ENCODE measurements at places on chromosomes 7 and 10. TPM values are rescaled to one million over a fixed set of nuclear protein-coding genes. Genes with fewer than 3 reads are reported as not detected.

Gene DDC
- polyA plus RNA-seq, result 37.8 TPM

Gene LOXL4
- 34.4 TPM for polyA plus RNA-seq

- DNase-seq, result peak; percentile 77
Observed at GRCh38 chr7:7181519-7182155, 707 bp upstream of the C1GALT1 start.

GRCh38 chr7:134827889-134828288 lies 48.5 kb downstream of the CALD1 start:
- no peak for DNase-seq

DNA sequence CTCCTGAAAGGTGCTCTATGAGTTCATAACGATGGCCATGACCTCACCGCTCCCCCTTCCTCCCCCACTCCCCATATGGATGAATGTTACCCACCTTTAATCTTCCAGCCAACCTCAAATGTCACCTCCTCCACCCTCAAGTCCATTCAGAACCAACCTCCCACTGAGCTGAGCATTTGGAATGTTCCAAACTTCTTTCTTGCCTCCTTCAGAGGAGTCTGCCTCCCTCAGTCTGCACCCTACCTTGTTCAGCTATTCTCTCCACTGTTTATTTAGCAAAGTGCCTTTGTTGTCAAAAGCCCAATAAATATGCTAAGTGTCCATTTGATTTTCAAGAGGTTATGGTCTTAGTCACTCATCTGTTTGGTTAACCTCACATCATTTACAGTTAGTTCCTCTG lies 22.9 kb upstream of the MTPAP start:
- DNase-seq, result no peak

DNA sequence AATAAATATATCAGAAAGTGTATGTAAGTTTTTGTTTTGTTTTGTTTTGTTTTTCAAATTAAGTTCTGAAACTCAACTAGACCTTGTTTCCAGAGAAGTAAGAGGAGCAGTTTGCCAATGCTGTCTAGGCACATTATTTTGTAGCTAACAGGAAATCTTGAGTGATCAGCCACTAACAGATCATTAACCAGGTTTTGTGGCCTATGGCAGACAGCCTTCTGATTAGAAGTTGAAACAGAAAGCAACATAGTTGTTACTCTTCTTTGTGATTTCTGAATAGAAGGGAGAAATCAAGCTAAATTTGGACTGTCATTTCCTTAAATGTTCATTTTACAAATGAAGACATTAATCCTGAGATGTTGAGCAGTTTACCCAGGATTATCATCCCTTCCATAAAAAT lies 142.6 kb downstream of the PLXDC2 start:
- DNase-seq, result no peak

DNA sequence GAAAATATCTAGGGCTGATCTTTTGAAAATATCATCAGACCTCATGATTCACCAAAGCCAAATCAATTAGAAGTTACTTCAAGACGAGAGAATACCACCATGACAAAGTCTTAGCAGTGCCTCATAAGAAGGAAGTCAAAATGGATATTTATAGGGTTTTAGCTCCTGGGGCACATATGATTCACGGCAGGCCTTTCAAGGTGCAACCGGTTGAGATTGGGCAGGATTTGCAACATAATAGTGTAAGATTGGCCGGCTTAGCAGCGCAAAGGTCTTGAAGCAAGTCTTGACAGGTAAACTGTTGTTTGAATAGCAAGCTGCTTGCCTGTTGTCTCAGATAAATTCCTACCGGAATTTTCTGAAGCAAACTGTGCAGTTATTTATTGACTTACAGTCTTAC lies 17.5 kb downstream of the ADRB1 start:
- DNase-seq, result no peak

DNA sequence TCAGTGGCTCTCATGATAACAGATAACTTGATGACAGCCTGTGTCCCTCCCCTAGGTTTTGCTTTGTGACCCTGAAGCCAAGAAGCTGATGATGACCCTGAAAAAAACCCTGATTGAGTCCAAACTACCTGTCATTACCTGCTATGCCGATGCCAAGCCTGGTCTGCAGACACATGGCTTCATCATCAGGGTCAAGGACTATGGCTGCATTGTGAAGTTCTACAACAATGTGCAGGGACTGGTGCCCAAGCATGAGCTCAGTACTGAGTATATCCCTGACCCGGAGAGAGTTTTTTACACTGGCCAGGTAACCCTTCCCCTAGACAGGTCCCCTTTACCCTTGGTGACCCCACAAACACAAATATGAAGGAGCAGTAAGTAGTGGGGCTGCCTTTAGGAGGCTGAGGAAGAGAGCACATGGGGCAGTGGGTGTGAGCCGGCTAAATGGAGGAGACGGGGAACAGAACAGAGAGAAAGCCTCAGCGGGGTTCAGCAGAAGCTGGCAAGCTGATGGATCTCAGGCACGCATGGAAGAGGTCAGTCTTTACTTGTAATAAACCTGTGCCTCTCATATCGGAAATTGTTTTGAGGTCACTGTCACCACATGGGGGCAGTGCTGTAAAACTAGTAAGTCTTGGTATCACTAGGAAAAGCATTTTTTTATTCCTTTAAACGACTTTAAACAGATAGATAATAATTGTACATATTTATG lies 20.2 kb downstream of the PDCD11 start:
- peak; percentile 77 for DNase-seq

DNA sequence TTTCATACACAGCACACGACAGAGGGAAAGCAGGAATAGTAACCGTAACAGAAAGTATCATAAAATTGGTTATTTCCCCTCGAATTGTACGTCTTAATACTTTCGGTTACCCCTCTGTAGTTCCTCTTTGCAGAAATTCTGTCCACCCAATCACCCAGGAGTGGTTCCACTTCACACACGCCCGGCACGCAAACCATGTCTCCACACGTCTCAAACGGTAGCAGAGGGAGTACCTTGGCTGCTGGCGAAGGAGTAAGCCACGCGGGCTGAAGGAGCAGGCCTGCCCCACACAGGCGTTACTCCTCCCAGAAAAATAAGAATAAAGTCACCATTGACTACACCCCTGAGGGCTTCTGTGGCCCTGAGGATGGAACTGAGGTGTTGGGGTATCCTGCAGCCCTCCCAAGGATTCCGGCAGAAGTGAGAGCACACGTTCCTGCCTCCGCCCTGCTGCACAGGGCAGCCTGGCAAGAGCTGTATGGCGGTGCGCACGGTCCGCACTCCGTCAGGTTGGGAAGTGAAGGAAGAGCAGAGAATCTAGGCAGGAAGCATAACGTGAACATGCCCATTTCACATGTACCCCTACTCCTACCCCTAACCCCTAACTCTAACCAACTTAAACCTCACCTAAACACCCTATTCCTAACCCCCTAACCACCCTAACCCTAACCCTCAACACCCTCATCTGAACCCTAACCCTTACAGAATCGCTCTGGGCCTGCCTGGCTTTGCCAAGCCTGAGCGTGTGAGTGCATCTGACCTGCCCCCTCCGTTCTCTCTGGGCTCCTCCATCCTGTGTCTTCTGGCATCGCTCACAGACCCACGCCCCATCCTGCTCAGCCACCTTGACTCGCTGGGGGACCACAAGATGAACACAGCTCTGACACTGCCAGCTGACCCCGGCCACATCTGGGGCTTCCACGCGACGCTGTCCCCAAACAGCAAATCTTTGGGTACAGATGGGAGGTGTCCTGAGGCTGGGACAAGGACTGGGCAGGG lies 18.2 kb downstream of the GPR146 start:
- DNase-seq, result no peak

DNA sequence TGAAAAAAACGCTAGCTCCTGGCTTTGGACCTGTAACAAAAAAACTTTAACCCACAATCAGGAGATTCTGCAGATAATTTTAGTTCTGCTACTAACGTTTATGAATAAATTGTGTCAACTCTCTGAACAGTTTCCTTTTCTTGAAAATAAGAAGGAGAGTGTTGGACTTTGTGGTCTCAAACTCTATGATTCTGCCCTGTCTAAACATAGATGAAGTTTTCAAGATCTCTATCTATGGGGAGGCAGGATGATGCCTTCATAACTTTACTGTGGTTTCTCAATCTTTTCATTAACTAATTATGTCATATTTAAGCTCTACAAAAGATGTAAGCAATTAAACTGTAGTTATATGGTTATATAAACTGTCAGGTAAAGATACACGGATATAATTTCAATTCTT lies 162.0 kb downstream of the REEP3 start:
- no peak for DNase-seq

- no peak for DNase-seq
Observed at GRCh38 chr10:62811159-62811875, 4.8 kb downstream of the EGR2 start.

- no peak for DNase-seq
Observed at GRCh38 chr10:110724937-110725336, 80.8 kb downstream of the RBM20 start.

DNA sequence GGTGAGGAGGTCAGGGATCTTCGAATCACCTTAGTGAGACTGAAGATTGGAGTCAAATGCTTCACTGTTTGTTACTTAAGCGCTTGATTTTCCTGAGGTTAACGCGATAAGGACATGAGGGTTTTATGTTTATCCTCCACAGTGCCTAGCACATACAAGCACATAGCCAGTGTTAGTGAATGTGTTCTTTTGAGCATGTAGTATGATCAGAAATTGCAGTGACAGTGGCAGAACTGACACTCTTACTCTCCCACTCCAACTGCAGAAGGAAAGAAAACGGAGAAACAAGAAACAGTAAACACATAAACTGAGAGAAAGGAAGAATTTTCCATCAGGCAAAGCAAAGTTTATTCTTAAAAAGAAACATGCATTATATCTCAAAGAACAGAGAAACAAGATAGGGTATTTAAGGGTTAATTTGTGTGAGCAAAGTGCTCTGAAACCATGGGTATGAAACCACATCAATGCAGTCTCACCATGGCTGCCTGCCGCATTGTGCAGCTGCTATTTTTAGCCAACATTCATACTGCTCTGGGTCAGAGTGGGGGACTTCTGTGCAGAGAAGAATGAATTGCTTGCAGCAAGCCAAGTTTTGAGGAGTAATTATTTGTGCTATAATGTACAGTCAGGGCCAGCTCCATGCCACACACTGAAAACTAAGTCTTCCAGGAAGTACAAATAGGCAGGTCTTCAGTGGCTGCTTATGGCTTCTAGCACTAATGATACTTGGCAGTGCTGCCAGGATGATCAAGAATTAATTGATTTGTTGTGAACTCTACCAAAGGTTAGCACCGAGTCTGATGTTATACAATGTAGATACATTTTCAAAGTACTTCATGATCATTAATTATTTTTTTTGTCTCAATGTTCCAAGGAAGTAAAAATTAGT lies 152.0 kb downstream of the MACC1 start:
- peak; percentile 18 for DNase-seq

DNA sequence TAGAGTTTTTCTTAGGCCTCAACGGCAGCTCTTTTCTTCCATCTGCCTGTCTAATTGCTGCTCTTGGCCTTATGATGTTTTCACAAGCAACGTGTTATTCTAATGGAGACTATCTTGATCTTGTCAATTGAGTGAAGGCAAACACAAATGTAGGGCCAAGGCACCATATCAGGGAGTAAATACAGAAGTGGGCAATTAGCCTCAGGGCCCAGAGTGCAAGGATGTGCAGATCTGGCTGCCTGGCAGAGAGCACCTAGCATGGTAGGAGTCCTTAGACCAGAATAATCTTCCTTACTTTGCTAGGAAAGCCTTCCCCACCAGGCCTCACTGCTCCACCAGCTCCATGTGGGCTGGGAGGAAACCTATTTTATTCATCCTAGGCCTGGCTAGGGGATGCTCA lies 590.9 kb downstream of the LRMDA start:
- no peak for DNase-seq

DNA sequence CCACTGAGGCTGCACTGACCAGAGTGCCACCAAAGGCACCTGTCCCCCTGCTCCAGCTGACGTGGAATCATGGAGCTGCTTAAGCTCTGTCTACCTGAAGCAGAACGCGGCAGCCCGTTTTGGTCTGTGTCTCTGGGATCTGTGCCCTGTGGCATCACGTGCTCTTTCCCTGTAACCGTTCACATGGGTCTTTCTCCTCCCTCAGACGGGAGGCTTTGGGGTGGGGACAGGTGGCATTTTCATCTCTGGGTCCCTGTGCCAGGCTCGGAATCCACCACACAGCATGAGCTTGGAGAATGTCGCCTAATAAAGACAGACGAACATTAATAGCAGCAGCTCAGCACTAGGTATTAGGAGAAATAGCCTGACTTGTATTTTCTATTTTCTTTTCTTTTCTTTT lies 1.6 kb upstream of the ADAP1 start:
- DNase-seq, result no peak

DNA sequence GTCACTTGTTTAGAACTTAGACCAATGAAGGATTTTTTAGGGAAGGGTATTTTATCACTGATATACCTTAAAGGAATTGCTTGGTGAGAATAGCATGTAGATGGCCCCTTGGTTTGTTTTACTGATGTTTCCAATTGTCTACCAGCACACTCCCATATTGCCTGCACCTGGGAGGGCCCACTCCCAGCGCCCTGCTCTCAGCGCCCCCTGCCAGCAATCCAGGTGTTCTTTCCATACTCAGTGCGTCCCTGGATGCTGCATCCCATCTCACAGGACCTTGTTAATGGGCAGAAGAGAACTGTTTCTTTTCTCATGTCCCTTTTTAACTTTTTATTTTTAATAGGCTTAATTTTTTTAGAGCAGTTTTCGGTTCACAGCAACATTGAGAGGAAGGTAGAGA lies 24.1 kb upstream of the SFRP5 start:
- DNase-seq, result no peak

GRCh38 chr10:103580430-103580829 lies 86.9 kb downstream of the NEURL1 start:
- no peak for DNase-seq
